Stimulated activated CD4-positive, alpha-beta T cell treated with anti-CD3 and anti-CD28 coated beads, Interleukin-12 subunit alpha, Interleukin-12 subunit beta, amount 100 ng/mL, for 48 hours (primary cell): ENCODE measurements at places on chromosomes 11 and 22.

GRCh38 chr11:70289582-70289981 is 19.1 kb downstream of the PPFIA1 start:
- no peak for DNase-seq

- peak; percentile 8 for DNase-seq
Observed at GRCh38 chr11:43282607-43283440, 29.0 kb upstream of the API5 start.

DNA sequence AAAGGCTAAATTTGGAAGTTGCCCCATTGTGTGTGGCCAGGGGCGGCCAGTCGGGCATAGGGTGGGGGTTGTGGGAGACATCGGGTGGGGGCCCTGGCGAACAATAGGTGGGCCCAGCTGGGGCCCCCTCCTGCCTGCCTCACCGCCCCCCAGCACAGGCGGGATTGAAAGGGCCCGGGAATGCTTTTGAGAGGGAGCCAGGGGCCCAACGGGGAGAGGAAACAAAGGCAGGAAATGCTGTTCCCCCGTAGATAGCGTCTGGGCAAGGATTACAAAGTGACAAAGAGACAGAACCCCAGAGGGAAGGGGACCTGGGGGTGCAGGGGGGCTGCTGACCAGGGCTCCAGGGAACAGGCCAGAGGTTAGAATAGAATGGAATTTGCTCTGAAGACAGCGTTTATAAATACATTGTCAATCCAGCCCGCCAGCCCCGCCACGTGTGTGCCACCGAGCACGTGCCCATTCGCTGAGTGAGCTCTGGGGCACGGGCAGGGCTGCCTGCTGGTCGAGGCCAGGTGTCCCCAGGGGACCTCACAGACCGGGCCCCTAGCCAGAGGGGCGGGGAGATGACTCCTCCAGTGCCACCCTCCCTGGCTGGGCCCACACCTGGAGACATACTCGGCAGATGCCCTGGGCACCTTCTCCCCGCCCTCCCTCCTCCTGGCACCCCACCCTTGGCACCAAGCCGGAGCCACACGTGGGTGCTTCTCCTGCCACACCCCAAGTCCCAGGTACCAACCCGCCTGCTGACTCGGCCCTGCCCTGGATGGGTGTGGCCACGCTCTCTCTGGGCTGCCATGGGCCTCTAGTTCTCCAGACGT is 9.7 kb downstream of the PDGFB start:
- no peak for DNase-seq

DNA sequence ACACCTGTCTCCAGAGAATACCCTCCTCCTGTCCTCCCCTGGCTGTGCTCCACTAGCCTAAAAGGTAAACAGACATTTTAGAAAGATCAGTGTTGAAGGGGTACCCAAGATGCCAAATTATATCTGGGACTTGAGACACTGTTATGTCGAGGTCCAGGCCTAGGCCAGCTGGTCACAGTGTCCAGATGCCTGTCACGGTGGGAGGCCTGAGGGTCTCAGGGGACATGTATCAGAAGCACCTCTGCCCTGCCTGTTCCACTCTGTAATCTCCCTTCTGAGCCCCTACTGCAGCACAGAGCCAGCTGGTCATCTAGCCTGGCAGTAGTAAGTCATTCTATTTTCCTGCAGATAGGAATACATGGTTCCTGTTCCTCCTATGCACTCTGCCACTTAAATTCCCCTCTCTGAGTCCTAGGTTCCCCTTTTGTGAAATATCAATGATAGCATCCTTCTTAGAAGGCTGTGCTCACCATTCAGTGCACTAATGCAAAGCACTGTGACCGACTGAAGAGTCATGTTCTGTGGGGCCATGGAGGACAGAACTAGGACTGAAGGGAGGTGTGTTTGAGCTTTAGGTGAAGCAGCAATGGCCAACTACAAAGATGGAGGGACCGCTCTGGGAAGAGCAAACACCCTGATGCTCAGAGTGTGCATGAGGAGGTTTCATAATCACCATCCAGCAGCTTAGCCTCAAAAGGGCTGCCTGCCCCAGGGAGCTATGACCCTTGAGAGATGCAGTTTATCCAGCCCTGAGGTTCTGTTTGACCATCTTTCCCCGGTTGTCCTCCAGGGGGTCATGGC is 44.8 kb upstream of the TUB start:
- no peak for DNase-seq

- DNase-seq: no peak
Observed at GRCh38 chr11:128291835-128292234, 295.5 kb downstream of the ETS1 start.

- DNase-seq: no peak
Observed at GRCh38 chr11:129768356-129768755, 47.3 kb upstream of the TMEM45B start.

- no peak for DNase-seq
Observed at GRCh38 chr11:110251836-110252235, 44.6 kb downstream of the RDX start.
